ENCODE measurements at places on chromosomes 7 and 10.

GRCh38 chr7:106486331-106486730, 174.6 kb downstream of the CCDC71L start:
- no peak for DNase-seq

GRCh38 chr7:137838706-137839315, 8.0 kb downstream of the DGKI start:
- DNase-seq: no peak

DNA sequence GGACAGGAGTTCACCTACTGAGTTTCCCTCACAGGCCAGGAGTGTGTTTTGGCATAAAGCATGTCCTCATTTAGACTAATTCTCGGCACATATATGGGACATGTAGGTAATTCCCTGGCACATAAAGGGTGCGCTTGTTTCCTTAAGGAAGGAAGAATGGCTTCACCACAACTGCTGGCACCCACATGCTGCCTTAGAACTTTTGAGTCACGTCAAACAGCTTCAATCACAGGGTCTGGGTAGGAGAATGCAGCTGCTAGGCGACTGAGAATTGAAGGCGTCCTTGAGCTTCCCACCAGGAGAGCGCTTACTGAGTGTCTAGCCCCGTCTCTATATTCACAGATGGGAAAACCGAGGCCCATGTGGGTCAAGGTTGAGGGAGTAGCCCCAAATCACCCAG, 146.1 kb downstream of the CHN2 start:
- no peak for DNase-seq

- DNase-seq: peak; percentile 64
These were observed at the start of gene TRIL for GRCh38 chr7:28958235-28958979. Gene TRIL (minus strand): TSS chr7:28958330. CDS start chr7:28958046, 284 bp downstream.

DNA sequence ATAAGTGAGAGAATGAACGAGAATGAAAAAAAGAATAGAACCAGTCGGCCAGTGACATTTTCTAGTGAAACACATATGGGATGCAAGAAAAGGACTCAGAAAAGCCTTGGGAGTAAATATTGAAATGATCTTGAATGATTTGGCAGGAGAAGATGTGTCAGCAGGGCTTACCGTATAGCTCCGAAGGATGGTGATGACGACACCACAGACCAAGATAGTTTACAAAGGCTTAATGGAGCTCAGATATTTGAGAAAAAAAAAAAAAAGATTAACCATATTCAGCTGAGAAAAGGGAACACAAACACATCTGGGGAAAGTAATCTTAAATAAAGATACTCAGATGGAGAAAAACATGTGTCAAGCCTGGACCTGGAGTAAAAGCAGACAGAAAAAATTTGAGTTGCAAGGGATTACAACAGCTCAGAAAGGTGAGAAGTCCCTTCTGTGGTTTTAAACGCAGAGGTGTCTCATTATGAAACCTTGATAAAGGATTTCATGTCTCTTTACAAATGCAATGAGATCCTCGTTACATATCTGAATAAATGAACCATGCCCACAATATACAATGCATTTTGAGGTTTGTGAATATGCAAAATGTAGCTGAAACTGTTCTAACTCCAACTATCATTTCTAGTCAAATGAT, 36.0 kb downstream of the DNAJB9 start:
- DNase-seq: no peak

DNA sequence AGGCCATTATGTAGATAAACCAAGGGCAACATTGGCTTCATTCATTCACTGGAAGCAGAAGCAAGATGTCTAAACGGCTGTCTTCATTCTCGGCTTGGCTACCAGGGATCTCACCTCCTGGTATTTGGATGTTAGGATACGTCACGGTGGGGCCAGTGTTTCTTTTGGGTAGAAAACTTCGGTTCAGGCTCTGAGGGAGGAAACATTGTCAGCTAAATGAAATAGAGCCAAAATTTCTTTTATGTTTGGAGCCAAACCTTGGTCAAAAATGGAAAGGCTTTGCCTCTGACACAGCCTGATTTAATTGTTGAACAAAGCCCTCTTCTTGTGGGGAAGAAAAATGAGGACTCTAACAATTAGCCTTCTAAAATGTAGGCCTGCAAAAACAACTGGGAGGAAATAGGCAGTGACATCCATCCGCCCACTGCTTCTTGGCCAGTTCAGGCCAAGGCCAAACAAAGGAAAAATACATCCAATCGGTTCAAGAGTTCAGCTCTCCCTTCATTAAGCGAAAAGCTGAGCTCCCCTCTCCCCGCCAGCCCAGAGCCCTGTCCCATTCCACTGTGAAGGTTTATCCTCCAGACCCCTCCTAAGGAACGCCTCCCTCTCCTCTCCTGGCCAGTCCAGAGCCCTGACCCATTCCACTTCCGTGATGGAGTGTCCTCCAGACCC, 44.4 kb downstream of the PFKFB3 start:
- DNase-seq: no peak

DNA sequence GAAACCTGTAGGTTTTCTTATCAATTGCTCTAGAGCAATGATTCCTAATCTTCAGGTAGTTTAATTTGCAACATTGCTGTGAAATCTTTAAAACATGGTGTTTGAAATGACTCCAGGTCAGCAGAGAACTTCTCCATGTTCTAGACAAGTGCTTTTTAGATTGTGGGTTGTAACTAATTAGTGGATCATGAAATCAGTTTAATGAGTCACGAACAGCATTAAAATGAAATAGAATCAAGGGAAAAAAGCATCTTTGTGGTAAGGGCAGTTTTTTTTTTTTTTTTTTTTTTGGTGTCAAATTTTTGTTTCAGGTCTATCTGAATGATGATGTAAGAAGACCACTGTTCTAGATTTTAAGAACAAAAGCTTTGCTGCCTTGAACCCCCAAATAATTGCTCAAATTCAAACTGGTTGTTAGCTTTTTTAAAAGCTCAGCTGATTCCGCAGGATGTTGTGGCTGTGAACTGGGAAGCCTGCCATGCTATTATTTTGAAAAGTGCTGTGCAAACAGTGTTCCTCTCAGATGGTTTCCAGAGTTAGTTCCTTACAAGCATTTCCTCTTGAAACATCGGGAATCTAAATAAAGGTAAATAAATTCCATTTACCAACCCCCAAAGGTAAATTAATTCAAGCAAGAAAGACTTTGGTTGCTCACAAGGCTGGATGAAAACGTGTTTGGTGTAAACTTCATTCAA, 13.1 kb upstream of the PDK4 start:
- DNase-seq: peak; percentile 47

DNA sequence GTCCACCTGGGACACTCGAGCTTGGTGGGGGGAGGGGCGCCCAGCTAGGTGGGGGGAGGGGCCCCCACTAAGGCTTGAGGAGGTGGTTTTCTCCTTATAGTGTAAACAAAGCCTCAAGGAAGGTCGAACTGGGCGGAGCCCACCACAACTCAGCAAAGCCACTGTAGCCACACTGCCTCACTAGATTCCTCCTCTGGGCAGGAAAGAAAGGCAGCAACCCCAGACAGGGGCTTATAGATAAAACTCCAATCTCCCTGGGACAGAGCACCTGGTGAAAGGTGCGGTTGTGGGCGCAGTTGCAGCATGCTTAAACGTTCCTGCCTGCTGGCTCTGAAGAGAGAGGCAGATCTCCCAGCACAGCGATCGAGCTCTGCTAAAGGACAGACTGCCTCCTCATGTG, 133.1 kb downstream of the SNX13 start:
- DNase-seq: no peak

DNA sequence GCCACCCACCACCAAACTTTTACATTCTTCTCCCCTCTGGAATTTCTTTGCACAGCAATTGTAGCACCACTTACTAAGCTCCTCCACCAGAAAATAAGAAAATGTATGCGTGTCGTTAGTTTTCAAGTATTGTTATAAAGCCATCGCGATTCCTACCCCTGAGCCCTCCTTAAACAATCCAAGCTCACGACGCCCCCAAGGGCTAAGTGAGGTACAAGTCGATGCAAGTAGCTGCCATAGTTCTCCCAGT, 1.3 kb downstream of the FRAT2 start:
- no peak for DNase-seq

- DNase-seq: no peak
These were observed at the start of gene CYP2E1 for GRCh38 chr10:133526957-133527588. Gene CYP2E1 (plus strand): TSS chr10:133527363. CDS start chr10:133527396, 33 bp downstream.

DNA sequence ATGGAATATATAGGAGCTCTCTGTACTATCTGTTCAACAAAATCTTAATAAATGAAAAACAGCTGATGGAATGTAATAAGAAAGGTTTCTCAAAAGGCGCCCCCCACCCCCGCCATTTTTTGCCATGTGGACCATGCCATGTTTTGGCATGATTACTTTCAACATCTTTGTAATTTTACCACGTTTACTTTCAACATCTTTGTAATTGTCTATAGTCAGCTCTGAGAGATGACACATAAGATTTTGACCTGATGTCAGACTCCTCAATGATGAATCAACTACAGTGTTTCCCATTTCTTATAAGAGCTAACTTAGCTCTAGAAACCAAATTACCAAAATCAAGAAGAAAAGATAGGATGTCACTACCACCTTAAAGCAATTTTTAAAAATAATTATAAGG, 144.9 kb upstream of the AHR start:
- DNase-seq: no peak

DNA sequence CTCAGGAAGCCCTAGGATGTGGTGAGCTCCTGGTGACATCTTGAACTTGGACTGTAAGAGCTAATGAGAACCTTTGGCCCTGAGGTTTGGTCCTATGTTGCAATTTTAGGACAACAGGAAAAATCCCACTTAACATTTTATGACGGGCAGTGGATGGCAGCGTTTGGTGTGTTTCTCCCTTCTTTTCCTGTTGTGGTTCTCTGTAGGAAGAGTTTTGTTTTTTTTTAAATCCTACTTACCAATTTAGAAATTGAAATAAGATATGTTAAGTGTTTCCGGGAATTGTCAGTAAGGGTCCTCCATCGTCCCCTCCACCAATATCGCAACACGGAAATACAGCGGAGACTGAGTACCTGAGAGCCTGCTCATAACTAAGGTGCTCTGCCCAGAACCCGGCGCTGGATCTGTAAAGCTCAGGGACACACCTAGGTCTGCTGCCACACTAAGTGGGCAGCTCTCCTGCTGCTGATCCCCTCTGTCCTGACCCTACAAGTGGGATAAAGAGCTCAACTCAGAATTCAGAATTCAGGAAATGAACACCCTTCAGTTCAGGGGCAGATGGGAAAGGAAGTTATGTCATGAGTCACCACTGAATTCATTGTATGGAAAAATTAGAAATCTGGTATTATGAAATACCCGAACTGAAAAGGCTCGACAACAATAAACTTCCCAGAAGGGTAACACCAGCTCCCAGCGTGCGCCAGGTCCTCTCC, 9.1 kb upstream of the PROSER2 start:
- no peak for DNase-seq

- DNase-seq: peak; percentile 59
These were observed 529 bp downstream of the HPS1 start for GRCh38 chr10:98446151-98446660.

DNA sequence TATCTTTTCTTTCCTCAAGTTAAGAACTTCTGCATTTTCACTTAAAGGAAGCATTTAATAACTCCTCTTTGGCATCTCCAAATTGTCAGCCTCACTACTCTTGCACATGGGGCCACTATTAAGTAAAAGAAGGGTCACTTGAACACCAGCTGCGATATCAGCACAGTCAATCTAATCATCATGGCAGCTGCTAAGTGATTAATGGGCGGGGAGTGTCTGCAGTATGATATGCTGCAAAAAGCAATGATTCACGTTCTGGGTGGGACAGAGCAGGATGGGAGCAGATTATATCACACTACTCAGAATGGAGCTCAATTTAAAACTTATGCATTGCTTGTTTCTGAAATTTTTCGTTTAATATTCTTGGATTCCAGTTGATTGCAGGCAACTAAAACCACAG, 447.4 kb upstream of the PFKP start:
- DNase-seq: no peak

DNA sequence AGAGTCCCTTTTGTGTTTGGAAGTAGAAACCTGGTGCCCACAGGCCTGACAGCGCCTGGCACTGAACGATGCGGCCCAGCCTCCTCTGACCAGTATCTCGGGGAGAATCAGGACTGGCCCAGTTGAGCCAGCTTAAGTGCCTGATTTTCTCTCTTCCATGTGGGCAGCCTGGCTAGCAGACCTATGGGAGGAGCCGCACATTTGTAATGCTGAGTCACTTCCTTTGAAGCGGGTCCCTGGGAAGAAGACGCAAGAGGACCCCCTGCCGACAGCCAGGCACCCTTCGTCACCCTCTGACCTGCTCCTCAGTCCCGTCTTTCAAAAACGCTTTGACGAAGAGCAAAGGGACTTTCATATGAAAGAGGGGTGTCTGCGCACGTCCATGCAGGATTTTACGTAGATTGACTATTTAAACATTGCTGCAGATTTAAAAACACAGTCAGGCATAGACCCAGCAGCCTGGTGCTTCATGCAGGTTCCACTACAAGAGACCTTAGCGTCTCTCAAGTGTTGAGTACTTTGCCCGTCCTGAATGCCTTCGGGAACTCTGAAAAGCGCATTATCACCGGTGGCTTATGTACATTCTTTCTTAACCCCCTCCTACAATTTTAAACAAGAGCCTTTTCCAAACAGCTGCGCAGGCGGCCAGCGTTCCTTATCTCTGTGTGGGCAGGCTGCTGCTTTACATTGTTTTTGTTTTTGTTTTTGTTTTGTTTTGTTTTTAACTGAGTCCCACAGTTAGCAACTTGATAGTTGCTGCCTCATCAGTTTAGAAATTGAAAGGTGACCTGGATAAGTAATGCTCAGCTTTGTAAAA, 36.5 kb upstream of the AP5Z1 start:
- no peak for DNase-seq

DNA sequence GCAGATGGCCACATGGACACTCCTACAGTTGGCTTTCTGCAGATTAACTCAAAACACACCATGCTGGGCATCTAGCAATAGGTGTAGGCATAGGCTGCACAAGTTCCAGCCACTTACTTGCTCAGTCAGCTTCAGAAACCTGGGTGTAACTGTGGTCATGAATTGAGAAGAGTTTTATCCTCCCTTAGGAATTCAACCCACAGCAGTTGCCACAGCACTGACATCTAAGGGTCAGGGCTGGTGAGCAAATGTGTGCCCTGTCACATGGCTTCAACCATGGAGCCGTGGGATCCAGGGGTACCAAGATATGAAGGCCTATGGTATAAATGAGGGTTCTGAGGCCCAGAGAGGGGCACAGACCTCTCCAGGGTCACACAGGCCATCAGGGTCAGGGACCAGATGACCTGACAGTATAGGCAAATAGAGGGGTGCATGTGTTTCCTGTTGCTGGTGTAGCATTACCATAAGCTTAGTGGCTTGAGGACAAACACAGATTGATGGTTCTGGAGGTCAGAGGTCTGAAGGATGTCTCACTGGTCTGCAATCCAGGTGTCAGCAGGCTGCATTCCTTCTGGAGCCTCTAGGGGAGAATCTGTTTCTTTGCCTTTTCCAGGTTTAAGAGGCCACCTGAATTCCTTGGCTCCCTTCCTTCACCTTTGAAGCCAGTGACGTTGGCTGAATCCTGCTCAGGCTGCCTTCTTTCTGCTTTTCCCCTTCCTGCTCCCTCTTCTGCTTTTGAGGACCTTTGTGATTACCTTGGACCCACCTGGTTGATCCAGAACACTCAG, 24.1 kb downstream of the MINDY4 start:
- no peak for DNase-seq

- no peak for DNase-seq
These were observed 227.7 kb downstream of the ADAM12 start for GRCh38 chr10:126160571-126160970.

- DNase-seq: no peak
These were observed 61.3 kb upstream of the TNRC18 start for GRCh38 chr7:5484921-5485320.

Data from anterior cingulate cortex (tissue), 58 donors.